Muscle of arm (tissue), 14 donors: ENCODE measurements at places on chromosomes 11 and 22. TPM values are rescaled to one million over a fixed set of nuclear protein-coding genes. Genes with fewer than 3 reads are reported as not detected.

- no peak for DNase-seq
Observed at GRCh38 chr22:38236786-38237185, 35.0 kb downstream of the MAFF start.

DNA sequence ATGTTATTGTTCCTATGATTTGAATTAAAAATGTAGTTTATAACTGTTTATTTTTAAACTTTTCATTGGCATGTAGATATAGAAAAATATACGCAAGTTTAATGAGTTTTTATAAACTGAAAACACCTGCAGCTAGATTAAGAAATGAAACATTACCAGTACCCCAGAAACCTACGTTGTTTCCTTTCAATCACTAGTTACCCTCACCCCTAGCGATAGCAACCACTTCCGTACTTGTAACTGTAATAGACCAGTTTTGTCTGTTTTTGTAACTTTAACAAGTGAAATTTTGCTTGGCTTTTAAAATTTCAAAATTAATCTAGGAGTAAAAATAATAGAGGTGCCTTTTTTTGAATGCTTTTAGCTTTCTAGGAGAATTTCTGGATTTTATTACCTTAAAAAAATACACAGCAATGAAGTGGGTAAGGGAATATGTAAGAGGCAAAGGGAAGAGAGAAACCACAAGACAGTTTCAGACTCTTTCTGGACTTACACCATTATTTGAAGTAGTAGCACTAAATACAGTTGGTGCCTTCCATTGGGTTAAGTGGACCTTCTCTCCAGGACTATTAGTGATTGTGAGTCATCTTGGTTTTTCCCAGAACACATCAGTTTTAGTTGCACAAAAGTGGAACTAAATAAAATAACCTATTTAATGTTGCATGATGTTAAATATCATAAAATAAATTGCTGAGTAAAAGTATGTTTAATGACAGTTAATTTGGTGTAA, 18.7 kb upstream of the NAT10 start:
- DNase-seq = no peak

DNA sequence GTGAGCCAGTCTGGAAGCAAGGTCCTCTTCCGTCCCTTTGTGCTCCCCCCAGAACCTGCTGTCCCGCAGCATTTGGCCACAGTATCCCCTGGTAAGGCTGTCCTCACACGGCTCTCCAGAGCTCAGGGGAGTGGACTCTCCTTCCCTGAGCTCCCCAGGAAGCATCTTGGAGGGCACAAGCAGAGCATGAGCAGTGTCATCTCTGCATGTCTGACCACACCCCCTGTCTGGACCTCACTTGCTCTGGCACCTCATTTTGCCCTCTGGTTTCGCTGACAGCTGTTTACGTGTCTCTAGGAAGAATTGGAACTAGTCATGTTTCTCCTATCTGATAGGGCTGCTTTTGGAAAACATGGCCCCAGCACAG, 15.5 kb downstream of the DCPS start:
- no peak for DNase-seq

GRCh38 chr11:110377434-110377833, 52.3 kb upstream of the FDX1 start:
- no peak for DNase-seq

GRCh38 chr11:60377401-60378136, 763 bp upstream of the MS4A7 start:
- DNase-seq = peak; percentile 38

- no peak for DNase-seq
Observed at GRCh38 chr11:34823197-34823596, 93.0 kb downstream of the APIP start.

- DNase-seq = no peak
Observed at GRCh38 chr11:10197091-10197490, 96.9 kb downstream of the SBF2 start.

DNA sequence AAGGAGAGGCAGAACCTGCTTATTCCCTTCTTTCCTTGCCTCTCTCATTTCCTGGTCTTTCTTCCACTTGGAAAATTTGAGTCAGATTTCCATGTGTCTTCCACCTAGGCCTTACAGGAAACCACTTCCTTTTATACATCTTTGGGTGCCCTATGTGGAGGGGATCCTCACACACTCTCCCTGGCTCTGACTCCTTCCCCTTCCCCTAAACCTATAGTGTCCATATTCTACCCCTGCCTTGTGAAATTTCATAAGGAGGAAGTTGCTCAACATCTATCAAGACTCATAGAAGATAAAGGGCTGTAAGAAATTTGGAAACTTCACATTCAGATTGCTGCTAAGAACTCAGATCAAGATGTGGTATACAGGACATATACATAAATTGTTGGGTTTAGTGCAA, 20.4 kb downstream of the TUG1 start:
- DNase-seq = no peak

GRCh38 chr22:37639070-37639760, at the start of gene SH3BP1:
Gene SH3BP1 (plus strand): TSS chr22:37639669. CDS start chr22:37639788, 119 bp downstream.
- no peak for DNase-seq

- DNase-seq = no peak
Observed at GRCh38 chr11:11290354-11290753, 62.7 kb downstream of the CSNK2A3 start.

- DNase-seq = peak; percentile 8
Observed at GRCh38 chr11:106763501-106763900, 254.8 kb downstream of the GUCY1A2 start.

DNA sequence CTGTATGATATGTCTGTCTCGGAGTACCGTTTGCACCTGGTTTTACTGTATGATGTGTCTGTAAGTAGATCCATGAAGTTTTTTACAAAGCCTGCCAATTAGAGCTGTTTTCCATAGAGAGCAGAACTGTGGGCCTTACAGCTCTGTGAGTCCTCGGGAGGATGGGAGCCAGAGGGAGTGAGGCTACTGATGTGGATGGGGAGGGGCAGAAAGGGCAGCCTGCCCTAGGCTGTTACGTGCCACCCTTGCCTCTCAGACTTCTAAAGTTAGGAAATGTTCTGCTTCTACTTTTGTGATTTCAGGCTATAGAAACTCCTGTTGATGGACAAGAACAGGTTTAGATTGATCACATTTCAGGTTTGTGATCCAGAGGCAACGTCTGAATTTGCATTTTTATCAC, 105.2 kb downstream of the PPP6R3 start:
- no peak for DNase-seq

Gene SEPTIN3
- 1.7 TPM for polyA plus RNA-seq

Gene C1QTNF6
- 19.8 TPM for polyA plus RNA-seq

Gene CALCA
- polyA plus RNA-seq = not detected

Gene PRMT3
- 12.8 TPM for polyA plus RNA-seq

Gene BDNF
- 1.8 TPM for polyA plus RNA-seq

Gene FDXACB1
- not detected for polyA plus RNA-seq

Gene TRIM51
- polyA plus RNA-seq = not detected

Gene SMC1B
- 0.11 TPM for polyA plus RNA-seq

Gene PMM1
- polyA plus RNA-seq = 21.9 TPM
